ENCODE measurements at places on chromosomes 5 and 9.

- DNase-seq: no peak
Measured at GRCh38 chr9:114845373-114845772, 39.5 kb upstream of the TNFSF15 start.

- no peak for DNase-seq
Measured at GRCh38 chr9:83218411-83219090, 155.6 kb upstream of the RASEF start.

DNA sequence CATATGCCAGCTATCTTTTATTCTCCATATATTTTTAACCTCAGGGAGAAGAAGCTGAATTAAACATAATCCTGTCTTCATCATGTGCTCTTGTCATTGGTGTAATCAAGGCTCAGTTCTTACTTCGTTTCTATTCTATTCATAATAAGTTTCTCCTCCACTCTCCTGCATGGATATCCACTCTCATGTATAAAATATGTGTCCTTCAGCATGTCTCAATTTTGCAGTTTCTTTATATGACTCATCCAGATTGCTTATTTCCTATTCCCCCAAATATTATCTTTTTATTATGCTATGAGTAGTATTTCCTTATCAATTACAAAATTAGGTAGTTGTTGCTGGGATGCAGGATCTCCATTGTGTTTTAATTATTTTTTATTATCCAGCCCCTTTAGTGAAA is 643.7 kb upstream of the ACO1 start:
- DNase-seq: no peak

DNA sequence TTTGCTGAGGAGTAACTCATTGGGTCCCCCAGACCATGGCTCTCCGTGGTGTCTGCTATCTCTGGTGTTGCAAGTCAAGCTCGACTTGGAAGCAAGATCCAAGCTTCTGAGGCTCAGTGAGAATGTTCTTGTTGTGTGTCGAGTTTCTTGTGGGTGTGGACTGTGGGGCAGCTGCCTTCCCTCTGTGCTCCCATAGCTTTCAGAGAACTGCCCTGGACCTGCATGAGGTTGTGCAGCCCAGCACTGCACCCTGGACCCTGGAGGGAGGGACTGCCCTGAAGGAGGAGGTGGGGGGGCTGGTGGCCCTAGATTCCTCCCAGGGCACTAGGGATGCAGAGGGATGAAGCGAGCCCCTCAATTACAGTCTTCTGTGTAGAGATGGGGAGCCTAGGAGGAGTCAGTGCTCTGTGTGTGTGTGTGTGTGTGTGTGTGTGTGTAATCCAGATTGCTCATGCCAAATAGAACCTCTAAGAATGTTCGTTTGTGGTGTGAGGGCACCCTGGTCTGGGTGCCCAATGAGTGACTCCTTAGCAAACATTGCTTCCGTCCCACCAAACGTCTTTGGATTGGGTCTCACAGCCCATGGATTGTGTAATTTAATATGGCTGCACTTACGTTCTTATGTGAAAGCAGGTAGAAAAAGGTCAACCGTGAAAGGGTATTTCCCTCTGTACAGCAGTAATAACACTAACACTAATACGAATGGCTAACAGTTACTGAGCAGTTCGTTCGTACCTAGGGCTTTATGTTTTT is 143.3 kb upstream of the LMX1B start:
- no peak for DNase-seq

- no peak for DNase-seq
Measured at GRCh38 chr9:14316602-14317300, 2.8 kb upstream of the NFIB start.

Measured in NCI-H510A treated with DMSO at 0.1 percent for 48 hours (cell line).